Skin of body (tissue), 3 donors: ENCODE measurements at places on chromosomes 4 and X.

- DNase-seq, result no peak
These were observed 156.6 kb upstream of the TLL1 start for GRCh38 chr4:165716472-165716871.

DNA sequence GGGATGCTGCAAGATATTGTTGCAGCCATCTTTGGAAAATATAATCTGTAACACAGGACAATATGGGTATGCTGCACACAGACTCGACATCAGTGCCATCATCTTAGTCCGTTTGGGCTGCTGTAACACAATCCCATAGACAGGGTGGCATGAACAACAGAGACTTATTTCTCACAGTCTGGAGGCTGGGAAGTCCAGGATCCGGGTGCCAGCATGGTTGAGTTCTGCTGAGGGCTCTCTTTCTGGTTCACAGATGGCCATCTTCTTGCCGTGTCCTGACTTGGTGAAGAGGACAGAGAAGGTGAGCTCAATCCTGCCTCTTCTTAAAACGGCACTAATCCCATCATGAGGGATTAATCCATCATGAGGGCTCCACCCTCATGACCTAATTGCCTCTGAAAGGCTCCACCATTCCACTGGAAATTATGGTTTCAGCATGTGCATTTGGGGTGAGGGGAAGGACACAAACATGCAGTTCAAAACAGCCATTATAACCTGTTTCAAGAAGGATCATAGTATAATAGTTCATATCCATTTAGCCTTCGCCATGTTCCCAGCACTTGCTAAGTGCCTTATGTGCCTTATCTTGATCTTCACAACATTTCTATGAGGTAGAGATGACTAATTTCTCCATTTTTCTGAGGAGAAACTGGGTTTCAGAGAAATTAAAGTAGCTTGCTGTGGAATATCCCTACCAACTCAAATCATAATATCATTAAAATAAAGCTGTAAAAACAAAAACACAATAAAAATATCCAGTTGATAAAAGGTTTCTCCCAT lies 27.9 kb upstream of the SPP1 start:
- no peak for DNase-seq

GRCh38 chrX:30779453-30780030 lies 109.5 kb downstream of the TAB3 start:
- DNase-seq, result no peak

GRCh38 chrX:81354954-81355353 lies 153.1 kb downstream of the SH3BGRL start:
- DNase-seq, result no peak

DNA sequence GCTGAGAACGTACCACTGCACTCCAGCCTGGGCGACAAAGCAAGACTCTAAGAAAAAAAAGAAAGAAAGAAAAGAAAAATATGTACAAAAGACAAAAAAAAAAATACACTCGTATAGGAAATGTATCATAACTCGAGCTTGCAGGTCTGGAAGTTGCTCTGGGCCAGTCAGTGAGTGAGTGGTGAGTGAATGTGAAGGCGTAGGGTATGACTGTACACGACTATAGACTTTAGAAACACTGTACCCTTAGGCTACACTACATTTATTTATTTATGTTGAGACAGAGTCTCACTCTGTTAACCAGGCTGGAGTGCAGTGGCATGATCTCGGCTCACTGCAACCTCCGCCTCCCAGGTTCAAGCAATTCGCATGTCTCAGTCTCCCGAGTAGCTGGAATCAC lies 29.4 kb downstream of the EVC2 start:
- no peak for DNase-seq

GRCh38 chr4:185847352-185848097 lies 35.5 kb upstream of the SORBS2 start:
- peak; percentile 62 for DNase-seq

GRCh38 chr4:78092850-78093249 lies 35.7 kb downstream of the FRAS1 start:
- DNase-seq, result no peak

- DNase-seq, result no peak
These were observed 12.2 kb upstream of the MTMR1 start for GRCh38 chrX:150680974-150681373.
